ENCODE measurements at places on chromosomes 3 and 15.

GRCh38 chr3:140187028-140187427, 252.0 kb downstream of the CLSTN2 start:
- no peak for DNase-seq

DNA sequence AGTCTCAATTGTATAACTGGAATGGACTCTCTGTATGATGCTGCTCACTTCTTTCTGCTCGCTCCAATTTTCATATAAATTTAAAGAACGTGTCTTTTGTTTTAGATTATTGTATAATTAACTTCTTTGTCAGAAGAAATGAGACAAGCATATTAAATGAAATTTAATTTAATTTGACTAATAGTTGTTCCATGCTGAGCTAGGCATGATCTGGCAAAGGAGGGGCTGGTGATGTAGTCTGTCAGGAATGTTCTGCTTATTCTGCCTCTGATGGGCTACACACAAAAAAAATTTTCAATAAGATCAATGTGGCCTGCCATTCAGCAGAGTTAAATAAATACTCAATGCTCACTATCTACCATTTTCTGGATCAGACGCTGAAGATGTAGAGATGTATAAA, 208.4 kb upstream of the CD96 start:
- no peak for DNase-seq

DNA sequence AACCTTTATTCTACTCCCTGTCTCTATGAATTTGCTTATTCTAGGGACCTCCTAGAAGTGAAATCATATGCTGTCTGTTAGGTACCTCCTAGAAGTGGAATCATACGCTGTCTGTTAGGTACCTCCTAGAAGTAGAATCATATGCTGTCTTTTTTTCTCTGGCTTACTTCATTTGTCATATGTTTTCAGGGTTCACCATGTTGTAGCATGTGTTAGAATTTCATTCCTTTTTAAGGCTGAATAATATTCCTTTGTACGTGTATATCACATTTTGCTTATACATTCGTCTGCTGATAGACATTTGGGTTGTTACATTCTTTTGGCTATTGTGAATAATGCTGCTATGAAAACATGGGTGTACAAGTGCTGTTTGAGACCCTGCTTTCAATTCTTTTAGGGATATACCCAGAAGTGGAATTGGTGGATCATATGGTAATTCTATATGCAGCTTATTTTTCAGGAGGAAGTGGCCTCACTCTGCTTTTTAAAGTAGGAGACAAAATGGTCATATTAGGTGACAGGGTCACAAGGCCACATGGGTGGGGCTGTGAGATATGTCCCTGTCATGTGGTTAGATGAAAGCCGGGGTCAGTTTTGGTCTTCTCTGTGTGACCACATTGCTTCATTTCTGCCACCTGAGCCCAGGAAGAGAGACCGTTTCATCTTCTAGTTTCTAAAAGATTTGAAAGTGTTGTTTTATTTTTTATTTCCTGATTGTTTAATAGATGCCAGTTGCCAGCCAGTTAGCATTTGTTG, 76.7 kb downstream of the FLNB start:
- no peak for DNase-seq

DNA sequence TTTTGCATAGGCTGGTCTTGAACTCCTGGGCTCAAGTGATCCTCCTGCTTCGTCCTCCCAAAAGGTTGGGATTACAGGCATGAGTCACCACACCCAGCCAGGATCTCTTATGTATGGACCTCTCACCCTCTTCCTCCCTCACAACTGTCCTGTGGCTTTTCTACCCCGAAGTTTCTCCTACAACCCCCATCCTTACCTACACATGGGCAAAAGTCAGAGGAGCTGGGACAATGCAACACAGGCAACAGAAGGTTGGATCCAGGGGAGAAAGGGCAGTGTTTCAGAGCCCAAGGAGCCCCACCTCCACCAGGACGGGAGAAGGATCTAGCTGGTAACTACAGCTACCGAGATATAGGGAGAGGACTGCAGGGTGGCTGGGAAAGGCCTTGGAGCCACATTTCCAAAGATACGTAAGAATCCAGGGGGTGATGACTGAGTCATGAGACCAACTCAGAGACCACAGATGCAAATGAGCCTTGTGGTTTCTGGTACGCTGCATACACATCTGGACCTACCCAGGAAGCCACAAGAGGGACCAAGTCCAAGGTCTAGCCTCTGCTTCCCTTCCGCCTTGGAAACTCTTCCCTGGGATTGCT, 13.6 kb downstream of the IGDCC4 start:
- DNase-seq, result no peak

All from activated CD4-positive, alpha-beta T cell treated with anti-CD3 and anti-CD28 coated beads, Interleukin-2, amount 50 U/mL, for 1 hour (primary cell).